NCI-H446 (cell line): ENCODE measurements at places on chromosomes 1 and 21.

- DNase-seq, result no peak
Measured at GRCh38 chr1:236502972-236503639, 20.7 kb upstream of the LGALS8 start.

DNA sequence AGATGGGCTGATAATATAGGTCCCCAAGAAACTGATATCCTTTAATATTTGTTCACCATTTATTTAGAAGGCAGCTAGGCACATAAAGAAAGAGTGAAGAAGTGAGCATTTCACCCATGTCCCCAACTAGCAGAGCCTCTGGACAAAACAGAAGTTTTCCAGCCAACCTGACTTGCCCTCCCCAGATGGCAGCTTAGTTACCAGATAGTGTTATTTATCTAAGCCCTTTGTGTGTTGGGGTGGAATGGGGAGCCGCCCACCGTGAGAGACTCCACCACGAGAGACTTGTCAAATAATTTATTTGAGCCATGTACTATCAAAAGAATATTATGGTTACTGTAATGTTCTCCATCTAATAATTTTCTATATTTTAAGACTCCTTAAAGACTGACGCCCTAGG is 54.9 kb upstream of the C1orf198 start:
- DNase-seq, result no peak

DNA sequence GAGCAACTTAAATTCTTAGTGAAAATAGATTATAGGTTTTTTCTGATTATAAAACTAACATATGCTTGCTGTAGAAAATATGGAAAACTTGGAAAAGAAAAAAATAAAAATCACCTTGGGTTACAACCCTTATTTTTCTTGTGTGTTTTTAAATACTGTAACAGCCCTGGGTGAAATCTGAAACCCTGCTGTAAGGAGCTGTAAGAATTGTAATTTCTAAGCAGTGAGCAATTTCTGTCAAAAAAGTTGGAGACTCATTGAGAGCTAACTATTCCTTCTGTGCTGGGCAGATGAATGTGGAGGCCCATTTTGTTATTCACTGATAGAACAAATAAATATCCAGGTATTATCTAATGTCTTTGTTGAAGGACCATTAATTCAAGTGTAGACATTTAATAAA is 42.6 kb downstream of the ADCY10 start:
- no peak for DNase-seq

DNA sequence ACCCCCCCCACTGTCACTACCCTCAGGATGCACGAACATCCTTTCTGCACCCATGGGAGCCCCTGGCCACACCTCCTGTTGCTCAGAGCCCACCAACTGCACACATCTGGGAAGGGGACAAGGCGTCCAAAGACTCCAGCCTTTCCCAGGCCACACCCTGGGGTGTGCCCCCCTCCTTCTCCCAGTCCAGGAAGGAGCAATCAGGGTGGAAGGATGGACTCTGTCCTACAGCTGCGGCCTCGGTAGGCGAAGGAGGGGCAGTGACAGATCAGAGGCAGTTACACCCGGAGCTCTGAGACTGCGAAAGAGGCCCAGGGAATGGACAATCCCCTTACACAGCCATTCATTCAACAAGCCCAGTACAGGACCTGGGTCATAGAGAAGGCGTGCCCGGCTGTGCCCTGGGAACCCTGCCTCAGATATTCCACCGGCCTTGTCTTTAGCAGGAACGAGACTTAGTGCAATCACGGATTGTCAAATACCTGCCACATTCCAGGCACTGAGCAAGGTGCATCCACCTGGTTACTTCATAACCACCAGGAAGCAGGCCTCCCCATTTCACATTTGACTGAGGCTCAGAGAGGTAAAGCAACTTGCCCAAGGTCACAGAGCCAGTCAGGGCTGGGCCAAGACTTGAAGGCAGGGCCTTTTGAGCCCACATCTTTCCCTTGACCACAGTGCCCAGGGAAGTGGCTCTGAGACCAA is 9.4 kb downstream of the HSPG2 start:
- DNase-seq, result no peak

DNA sequence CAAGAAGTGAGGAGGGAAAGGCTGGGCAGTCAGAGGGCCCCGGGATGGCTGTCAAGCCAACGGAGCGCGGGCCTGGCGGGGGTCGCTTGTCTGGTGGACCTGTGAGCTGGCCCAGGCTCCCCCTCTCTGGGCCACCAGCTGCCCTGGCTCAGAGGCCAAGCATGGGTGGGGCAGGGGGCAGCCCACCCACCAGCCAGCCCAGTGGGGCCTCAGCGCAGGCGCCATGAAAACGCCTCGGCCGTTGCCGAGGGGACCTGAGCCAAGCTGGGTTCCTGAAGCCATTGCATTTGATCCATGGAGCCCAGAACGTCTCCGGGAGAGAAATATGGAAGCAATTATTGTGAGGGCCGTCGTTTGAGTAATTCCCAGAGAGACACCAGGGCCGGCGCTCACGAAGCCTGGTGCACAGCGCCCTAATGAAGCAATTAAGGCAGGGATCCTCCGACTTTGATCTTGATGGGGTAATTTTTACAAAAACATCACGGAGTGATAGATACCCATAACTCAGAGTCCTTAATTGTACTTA is 90.5 kb upstream of the TTC34 start:
- DNase-seq, result no peak

DNA sequence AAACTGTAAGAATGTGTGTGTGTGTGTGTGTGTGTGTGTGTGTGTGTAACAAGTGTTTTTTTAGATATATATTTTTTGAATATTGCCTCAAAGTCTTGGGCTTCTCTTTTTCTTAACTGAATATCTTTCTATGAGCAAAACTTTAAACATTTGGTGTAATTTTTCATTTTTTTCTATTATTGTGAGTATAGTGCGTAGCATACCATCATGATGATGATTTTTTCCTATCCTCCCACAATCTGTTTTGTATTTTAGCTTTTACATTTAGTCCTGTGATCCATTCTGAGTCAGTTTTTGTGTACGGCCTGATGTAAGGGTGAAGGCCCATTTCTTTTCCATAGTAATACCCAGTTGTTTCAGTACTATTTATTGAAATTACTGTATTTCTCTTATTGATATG is 680.6 kb downstream of the TTLL7 start:
- no peak for DNase-seq
